ENCODE measurements at places on chromosomes 3 and 15.

DNA sequence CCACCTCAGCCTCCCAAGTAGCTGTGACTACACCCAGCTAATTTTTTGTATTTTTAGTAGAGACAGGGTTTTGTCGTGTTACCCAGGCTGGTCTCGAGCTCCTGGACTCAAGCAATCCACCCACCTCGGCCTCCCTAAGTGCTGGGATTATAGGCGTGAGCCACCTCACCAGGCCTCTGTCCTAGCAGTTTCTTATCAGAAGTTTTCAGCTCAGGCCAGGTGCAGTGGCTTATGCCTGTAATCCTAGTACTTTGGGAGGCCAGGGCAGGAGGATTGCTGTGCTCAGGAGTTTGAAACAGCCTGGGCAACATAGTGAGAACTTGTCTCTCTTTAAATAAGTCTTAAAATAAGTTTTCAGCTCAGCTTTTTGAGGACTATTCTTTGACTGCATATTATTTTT, 48.4 kb downstream of the SGO1 start:
- DNase-seq = no peak

DNA sequence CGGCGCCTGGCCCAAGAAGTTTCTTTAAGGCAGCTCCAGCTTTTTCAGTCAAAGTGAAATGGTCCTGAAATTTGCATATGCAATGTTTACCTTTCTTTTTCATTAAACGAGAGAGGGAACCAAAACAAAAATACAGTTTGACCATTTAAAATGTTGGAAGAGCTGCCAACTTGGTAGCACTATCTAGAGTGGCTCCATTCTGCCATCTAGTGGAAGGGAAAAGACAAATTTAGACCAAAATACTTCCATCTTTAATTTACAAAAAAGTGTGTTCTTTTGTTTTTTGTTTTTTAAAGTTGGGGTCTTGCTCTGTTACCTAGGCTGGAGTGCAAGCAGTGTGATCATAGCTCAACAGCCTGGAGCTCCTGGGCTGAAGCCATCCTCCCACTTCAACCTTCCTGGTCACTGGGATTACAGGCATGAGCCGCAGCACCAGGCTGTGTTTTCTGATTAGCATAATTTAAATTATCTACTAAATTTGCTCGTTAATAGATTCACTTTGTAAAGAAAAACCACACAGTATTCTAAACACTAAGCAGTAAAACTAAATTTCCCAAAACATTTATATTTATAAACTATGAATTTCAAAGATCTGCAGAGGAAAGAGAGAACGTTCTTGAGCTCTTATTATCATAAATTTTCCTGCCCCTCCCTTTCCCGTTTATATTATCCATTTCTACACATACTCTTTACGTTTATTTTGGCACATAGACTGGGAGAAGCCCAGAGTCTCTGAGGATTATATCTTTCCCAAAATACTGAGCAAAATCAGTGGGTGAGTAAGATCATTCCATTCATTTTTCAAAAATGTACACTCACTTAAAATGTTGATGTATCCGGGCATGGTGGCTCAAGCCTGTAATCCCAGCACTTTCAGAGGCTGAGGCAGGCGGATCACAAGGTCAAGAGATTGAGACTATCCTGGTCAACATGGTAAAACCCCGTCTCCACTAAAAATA, 15.4 kb upstream of the RFC4 start:
- peak; percentile 76 for DNase-seq

DNA sequence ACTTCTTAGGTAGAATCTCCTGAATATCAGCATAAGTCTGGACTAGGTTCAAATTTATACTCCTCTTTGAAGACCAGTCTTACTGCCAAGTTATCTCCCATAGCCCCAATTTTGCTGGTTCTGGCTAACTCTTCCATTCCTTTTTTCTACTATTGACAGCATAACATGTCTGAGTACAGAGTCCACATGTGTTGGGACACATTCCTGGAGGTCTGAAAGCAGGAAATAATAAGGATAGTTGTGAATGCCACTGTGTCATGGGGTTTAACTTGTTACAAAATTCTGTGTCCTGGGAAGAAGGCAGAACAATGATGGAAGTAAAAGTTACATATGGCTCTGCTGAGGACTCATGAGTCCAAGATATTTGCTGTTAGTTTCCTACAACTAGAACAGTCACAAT, 57.4 kb upstream of the ZBTB20 start:
- DNase-seq = no peak

DNA sequence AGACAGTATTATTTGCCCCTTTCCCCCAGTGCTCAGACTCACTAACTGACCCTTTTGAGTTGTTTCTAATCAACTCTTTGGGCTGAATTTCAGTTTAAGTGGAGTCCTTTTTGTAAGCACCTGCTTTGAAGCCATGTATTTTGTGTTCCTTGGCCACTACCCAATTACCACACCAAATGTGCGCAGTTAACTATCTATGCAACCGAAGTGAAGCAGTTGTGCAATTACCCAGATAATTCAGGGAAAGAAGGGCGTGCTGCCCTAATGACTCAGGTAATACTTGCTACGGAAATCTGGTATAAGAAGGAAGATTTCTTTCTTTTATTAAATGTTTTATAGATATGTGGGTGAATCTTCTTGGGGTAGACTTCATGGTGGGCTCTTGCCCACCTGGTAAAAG, 371.9 kb upstream of the TBL1XR1 start:
- no peak for DNase-seq

DNA sequence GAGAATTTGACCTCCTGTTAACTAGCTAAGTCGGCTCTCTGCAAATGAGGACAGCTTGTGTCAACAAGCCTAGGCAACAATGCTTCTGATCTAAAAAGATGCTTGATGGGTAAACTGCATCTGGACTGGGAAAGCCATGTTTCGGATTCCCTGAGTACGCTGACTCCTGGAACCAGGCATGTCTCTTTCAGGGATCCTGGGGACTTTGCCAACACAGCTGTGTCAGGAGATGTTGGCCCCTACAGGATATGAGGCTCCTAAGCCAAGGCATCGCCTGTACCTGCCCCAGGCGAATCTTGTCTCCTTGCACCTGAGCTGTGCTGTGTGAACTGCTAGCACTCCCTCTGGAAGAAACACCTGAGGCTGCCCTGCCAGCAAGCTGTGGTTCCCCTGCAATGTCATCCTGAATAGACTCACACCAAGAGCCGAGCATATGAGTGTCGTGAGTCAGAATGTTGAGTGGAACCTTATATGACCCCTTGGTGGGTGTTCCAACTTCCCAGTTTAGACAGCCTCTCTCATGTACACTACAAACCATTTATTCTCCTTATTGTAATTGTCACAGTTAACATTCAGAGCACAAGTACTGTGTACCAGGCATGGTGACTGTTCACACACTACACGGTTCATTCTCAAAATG, 17.0 kb downstream of the EOGT start:
- DNase-seq = no peak

- DNase-seq = peak; percentile 31
Observed at GRCh38 chr3:149395107-149396089, 17.9 kb upstream of the TM4SF1 start.

DNA sequence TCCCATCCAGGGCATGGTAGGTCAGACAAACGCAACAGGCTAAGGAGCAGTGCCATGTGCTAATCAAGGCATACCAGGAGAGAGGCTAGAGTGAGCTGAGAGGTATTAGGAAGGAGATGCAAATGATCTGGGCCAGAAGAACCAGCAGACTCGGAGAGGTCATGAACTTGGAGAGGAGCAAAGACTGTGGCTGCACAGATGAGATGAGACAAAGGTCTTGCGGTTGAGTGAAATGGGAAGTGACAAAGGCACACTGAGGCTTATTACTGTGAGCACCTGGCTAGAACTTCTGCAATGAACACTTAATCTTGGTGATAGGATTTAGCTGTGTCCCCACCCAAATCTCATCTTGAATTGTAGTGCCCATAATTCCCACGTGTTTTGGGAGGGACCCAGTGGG, 380.2 kb downstream of the ULK4 start:
- DNase-seq = no peak

- no peak for DNase-seq
Observed at GRCh38 chr15:43493703-43494472, 932 bp upstream of the TP53BP1 start.

- no peak for DNase-seq
Observed at GRCh38 chr3:76487446-76487845, 552.5 kb upstream of the ROBO2 start.

DNA sequence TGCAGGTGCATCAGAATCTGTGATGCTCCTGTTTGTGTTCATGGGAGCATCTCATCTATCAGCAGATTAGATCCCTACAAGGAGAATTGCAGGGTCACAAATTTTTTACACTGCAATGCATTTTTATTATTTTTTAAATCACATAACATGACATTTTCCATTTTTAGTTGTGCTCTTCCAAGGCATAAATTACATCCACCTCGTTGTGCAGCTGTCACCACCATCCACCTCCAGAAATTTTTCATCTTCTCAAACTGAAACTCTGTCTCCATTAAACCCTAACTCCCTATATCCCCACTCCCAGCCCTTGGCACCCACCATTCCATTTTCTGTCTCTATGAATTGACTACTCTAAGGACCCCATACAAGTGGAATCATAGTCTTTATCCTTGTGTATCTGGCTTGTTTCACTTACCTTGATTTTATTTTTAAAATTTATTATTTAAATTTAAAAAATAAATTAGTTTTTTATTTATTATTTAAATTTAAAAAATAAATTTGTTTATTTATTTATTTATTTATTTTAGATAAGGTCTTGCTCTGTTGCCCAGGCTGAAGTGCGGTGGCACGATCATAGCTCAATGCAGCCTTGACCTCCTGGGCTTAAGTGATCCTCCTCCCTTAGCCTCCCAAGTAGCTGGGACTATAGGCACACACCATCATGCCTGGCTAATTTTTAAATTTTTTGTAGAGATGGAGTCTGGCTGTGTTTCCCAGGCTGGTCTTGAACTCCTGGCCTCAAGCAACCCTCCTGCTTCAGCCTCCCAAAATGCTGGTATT, 47.7 kb downstream of the FBLN2 start:
- DNase-seq = no peak

GRCh38 chr3:160883373-160883772, 127.3 kb downstream of the PPM1L start:
- DNase-seq = no peak

- no peak for DNase-seq
Observed at GRCh38 chr15:101672298-101672697, 20.1 kb upstream of the TM2D3 start.

GRCh38 chr3:34687671-34688070, 889.2 kb downstream of the PDCD6IP start:
- DNase-seq = no peak

GRCh38 chr15:74812533-74812932, at the start of gene LMAN1L:
Gene LMAN1L, plus strand, starts transcription at chr15:74812835. Its CDS starts 20 bp downstream, at chr15:74812855.
- no peak for DNase-seq

GRCh38 chr3:6717026-6717943, 143.6 kb upstream of the GRM7 start:
- no peak for DNase-seq

DNA sequence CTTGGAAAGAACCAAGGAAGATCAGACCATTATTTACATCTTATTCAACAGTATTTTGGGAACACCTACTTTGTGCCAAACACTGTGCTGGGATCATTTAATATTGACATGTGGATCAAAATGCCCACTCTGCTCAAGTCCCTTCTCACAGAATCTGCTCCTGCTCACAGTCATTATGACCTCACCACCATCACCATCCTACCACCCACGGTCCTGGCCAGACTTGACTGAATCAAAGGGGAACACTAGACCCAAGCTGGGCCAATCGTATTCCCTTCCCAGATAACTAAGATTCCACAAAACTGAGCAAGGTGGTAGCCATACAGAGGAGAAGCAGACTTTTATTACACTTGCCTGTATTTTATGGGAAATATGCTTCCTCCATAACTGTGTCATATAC, 3.4 kb upstream of the CEP152 start:
- DNase-seq = no peak

- DNase-seq = no peak
Observed at GRCh38 chr15:84835661-84836337, 18.6 kb downstream of the ALPK3 start.

- no peak for DNase-seq
Observed at GRCh38 chr3:76346690-76347089, 561.3 kb upstream of the ZNF717 start.

GRCh38 chr15:98842973-98843285, 164.7 kb downstream of the PGPEP1L start:
- no peak for DNase-seq

Data from A673 (cell line).